ENCODE measurements at places on chromosomes 16 and 17.

DNA sequence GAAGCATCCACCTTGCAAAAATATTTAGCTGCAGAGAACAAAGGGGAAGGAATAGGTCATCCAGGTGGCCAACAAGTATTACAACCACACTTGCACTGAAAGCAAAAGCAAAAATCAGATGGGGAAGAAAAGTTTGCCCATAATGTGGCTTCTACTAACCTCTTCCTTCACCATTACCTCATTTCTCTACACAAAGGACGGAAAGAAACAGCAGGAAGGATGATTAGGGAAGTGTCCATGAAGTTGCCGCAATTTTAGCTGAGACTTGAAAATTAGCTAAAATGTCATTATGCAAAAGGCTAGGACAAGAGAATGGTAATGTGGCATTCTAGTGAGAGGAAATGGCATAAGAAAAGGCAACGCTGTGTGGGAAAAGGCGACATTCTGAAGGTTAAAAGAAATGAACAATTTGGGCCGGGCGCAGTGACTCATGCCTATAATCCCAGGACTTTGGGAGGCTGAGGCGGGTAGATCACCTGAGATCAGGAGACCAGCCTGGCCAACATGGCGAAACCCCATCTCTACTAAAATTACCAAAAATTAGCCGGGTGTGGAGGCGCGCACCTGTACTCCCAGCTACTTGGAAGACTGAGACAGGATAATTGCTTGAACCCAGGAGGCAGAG lies 13.7 kb downstream of the KANSL1 start:
- DNase-seq: no peak

DNA sequence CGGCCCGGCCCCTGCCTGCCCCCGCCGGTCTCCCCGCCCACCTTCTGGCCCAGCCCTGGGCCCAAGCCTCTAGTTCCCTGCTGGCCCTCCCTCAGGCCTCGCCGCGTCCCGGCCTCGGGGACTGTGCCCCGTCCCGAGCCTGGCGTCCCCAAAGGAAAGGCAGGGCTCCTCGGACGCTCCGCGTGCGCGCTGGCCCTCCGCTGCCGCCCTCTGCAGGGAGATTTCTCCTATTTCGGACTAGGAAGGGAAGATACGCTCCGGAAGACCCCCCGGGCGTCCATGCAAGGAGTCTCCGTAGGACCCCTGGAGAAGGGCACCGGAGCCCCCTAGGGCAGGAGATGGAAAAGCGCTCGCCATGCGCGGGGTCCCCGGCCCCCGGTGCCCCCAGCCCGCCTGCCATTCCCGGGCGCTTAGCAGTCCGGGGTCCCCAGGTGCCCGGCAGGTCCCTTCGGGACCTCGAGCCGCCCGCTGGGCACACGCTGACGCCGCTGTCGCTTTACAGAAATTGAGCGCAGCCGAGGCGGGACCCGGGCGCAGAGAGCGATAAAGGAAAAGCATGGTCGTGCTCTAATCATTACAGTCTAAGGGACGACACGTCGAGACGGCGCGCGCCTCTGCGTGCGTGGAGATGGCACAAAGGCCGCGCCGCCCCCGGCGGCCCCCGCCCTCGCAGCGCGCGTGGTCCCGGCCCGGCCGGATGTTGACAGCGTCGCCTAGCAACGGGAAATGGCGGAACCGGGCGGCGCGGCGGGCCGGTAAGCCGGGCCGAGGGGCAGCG lies at the start of gene CCDC40:
CCDC40 (plus strand) TSS at position 706 of the 778 bp plus-strand sequence; CDS start at position 727, 21 bp downstream.
- DNase-seq: peak; percentile 76

DNA sequence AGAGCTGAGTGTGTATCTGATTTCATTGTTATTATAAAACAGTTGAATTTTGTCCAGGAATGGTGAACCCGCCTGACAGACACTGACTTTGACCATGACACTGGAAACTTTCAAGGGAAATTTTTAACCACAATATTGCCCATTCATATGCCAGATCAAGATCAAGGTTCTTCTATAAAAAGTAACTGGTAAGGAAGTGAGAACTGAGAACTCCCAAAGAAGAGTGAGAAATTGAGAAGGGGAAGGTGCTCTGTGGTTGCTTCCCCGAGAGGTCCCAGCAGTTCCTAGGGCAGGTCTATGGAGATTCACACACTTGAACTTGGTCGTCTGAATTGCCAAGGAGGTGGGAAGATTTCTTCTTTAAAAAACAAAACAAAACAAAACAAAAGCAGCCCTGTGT lies 27.3 kb downstream of the SLC6A4 start:
- no peak for DNase-seq

- DNase-seq: no peak
Measured at GRCh38 chr16:84930298-84931106, 80.8 kb downstream of the ZDHHC7 start.

DNA sequence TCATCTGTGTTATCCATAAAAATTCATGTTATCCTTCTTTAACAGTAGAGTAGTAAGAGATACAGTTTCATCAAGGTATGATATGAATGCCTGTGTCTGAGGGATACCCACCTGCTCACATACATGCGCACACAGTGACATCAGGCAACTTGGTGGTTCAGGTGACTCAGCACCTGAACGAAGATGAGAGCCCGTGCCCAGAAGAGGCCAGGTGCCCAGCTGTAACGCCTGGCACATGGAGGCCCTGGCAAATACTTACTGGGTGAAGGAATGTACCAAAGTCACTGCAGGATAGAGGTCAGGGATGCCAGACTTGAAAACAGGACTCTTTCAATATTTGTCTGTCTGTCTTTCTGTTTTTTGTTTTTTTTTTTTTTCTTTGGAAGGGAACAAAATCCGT lies 72.6 kb upstream of the LGALS9 start:
- no peak for DNase-seq

DNA sequence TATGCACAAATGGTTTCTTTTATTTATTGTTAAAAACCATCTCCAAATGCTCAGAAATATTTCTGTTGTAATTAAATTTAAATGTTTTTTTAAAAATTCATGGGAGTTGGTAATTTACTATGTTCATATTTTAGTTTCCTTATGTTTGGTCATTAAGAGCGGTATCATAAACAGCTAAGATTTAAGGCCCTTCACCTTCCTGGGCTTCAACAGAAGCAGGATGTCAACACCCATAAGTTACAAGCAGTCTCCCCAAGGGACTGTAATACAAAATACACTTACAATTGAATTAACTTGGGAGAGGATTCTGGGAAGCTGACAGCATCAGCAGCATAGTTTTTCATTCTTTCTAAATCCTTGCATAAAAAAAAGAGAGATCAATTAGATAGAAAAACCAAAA lies 30.9 kb upstream of the TANC2 start:
- no peak for DNase-seq

- DNase-seq: no peak
Measured at GRCh38 chr16:83541231-83541630, 266.5 kb upstream of the HSBP1 start.

GRCh38 chr17:18004884-18005305 lies 32.2 kb downstream of the DRC3 start:
- DNase-seq: no peak

GRCh38 chr16:1413684-1414531 lies 596 bp downstream of the UNKL start:
- DNase-seq: peak; percentile 75

- no peak for DNase-seq
Measured at GRCh38 chr16:81212830-81213465, 25.5 kb upstream of the BCO1 start.

GRCh38 chr17:74161503-74161875 lies 42.0 kb upstream of the RPL38 start:
- no peak for DNase-seq

- DNase-seq: peak; percentile 74
Measured at GRCh38 chr17:40355123-40355803, 9.3 kb downstream of the GJD3 start.

GRCh38 chr17:73291260-73291801 lies 20.5 kb downstream of the CDC42EP4 start:
- DNase-seq: no peak

DNA sequence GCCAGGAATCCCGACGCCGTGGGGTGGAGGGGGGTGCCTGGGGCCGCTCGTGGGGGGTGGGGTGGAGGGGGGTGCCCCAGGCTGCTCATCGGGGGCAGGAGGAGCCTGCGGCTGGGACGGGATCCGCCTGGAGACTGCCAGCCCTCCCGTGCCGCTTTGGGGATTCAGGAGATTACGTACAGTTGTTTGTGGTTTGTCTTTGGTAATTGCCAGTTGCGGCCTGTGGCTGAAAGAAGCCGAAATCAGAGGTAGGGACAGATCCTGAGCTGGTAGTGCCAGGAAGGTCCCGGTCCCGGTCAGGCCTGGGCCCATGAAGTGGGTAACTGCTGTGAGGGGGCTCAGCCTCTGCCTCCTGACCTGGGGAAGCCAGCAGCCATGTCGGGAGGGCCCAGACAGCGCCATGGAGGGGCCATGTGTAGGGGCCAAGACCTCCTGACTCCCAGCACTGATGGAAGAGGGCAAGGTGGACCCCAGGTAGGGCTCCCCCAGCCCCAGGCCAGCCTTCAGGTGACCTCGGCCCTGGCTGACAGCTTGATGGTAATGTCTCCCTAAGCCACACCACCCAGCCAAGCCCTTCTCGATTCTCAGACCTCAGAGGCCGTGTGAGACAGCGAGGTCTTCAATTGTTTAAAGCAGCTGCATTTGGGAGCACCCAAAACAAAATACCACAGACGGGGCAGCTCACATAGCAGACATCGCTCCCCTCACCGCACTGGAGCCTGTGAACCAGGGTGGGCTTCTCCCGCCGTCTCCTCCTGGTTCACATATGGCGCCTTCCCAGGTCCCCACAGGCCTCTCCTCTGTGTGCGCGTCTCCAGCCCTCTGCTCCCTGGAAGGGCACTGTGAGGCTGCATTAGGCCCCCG lies 34.9 kb upstream of the SSTR5 start:
- DNase-seq: no peak

- DNase-seq: no peak
Measured at GRCh38 chr17:78904371-78904770, 1.4 kb upstream of the CEP295NL start.

DNA sequence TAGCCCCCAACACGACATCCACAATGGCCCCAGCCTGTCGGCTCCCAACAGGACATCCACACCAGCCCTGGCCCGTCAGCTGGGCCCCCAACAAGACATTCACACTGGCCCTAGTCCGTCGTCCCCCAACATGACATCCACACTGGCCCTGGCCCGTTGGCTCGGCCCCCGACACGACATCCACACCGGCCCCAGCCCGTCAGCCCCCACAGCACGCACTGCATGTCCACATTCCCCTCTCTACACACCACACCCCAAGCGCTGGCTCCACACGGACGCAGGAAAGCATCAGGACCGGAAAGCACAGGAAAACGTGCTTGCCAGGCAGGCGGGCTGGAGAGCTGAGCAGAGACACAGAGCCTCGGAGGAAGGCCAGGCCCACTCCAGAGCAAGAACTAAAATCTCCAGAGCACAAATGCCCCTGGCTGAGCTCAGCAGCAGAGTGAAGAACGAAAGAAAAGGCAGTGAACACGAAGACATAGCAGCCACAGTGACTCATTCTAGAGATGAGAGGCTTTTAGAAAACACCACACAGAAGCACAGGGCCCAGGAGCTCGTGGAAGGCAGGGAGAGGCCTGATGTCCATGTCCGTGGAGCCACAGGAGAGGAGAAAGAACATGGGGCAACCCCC lies 50.6 kb downstream of the LMF1 start:
- no peak for DNase-seq

- no peak for DNase-seq
Measured at GRCh38 chr17:73997059-73997458, 206.4 kb upstream of the RPL38 start.

GRCh38 chr16:71966932-71967331 lies 33.3 kb downstream of the PKD1L3 start:
- no peak for DNase-seq

- DNase-seq: no peak
Measured at GRCh38 chr17:65261682-65262636, 124.8 kb downstream of the RGS9 start.

DNA sequence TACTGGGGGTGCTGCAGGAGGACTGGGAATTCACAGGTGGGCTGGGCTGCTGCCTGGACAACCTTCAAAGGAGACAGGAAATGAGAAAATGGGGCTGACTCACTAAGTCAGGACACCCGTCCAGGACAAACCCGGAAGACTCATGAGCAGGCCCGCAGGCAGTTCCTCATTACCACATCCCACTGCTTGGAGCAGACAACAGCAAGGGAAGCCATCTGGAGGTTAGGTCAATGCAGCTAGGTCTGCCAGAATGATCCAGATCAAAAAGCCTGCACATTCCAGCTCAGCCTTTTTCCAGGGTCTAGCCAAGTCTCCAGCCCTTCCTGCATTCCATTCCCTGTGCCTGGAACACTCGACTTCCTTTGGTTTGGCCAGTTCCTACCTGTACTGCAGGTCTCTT lies 536.5 kb upstream of the CDH11 start:
- no peak for DNase-seq

GRCh38 chr16:24010440-24011089 lies 174.8 kb downstream of the PRKCB start:
- peak; percentile 79 for DNase-seq

GRCh38 chr17:5526821-5527598 lies 40.6 kb downstream of the MIS12 start:
- DNase-seq: no peak

- DNase-seq: no peak
Measured at GRCh38 chr17:64209356-64209941, 53.6 kb downstream of the TEX2 start.

DNA sequence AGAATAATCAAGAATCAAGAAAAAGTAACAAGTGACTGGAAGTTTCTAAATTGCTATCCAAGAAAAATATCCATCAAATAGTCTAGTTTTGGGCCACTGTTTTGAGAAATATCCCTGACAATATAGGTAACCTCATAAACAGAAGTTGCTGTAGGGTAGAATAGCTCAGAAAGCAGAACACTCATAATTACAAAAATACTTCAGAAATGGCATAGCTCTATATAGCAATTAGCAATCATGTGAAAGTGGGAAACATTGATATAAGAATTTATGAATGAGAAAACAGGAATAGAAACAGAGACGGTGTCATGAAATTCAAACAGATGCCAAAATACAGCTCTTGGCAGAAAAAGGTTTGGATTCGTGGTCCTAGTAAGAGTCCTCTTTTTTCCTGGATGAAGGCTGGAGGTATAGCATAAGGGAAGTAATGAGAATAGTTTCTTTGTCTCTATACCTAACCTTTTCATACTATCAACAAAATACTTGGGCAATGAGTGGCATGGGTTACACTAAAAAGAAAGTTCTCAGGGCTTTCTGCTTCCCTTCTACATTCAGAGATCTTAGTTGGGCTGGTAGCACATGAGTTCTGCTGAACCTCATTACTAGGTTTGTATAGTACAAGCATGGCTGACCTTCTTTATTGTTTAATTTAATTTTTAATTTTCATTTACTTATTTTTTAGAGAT lies 33.5 kb downstream of the SPAG9 start:
- no peak for DNase-seq

GRCh38 chr16:68776821-68777485 lies 39.9 kb downstream of the CDH1 start:
- no peak for DNase-seq

GRCh38 chr17:70989280-70989679 lies 819.9 kb downstream of the KCNJ2 start:
- DNase-seq: no peak

DNA sequence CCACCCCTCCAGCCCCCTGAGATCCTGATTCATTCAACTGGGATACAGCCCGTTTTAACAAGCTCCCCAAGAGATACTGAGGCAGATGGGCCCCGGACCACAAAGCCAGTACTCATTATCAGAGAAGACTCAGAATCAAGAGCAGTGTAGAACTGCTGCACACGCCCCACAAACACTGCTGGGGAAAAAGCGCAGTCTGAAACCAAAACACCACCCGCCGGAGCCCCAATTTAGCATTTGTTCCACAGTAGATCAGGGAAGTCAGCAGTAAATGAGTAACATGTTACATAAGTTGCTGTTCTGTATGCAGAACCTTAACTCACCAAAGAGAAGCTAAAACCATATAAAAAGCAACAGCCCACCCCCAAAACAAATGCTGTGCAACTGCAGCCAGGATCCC lies 123.6 kb downstream of the CDYL2 start:
- no peak for DNase-seq
